ENCODE measurements at places on chromosomes 5 and 9. TPM values are rescaled to one million over a fixed set of nuclear protein-coding genes. Genes with fewer than 3 reads are reported as not detected.

DNA sequence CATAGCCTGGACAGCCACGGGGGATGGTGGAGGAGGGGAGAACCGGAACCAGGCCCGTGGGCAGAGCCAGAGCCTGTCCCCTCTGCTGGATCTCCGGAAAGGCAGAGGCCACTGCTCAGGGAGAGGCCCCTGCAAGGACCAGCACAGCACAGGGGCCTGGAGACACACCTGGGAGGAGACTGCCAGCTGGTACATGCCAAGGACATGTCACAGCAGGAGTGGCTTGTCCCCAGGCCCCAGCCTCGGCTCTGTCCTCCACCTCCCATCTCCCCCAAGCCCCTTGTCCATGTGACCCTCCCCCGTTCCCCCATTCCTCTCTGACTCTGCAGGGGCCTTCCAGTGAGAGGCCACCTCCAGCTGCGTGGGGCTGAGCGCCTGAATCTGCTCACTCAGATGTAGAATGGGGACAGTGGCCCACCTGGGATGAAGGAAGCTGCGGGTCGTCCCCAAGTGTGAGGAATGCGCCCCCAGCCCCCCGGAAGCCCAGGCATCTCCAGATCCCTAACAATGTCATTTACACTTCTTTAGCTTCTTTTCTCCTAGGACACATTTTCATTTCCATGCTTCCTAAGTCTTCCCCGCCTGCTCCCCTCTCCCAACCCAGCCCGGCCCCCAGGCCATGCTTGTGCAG lies 349.6 kb upstream of the IRX2 start:
- peaks cover 4% of the 10 kb centered on the region for H3K27me3 ChIP-seq
- DNase-seq, result no peak
- H3K4me3 ChIP-seq, result no peak overlapping the region
- H3K4me1 ChIP-seq, result no peaks in the 10 kb centered on the region

DNA sequence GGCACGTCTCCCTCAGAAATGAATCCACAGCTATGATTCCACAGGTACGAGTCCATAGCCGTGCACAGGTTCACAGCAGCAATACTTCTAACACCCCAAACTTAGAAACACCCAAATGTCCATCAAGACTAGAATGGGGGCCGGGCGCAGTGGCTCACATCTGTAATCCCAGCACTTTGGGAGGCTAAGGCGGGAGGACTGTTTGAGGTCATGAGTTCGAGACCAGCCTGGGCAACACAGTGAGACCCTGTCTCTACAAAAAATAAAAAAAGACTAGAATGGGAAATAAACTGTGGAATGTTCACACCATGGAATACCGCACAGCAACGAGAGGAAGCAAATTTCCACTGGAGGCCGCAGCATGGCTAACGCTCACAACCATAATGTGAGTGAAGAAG lies 4.3 kb upstream of the DOLPP1 start:
- DNase-seq, result no peak
- peaks cover 10% of the 10 kb centered on the region for H3K4me1 ChIP-seq
- H3K27me3 ChIP-seq, result peaks cover 1% of the 10 kb centered on the region
- H3K4me3 ChIP-seq, result no peak overlapping the region

The PCDHGC4 gene
- total RNA-seq, result 0.83 TPM

- peaks cover 12% of the 10 kb centered on the region for H3K4me1 ChIP-seq
- DNase-seq, result no peak
- H3K27ac ChIP-seq, result no peak overlapping the region
- no peak overlapping the region for H3K4me3 ChIP-seq
- no peaks in the 10 kb centered on the region for H3K36me3 ChIP-seq
Measured at GRCh38 chr9:122338536-122338935, 32.3 kb upstream of the PTGS1 start.

DNA sequence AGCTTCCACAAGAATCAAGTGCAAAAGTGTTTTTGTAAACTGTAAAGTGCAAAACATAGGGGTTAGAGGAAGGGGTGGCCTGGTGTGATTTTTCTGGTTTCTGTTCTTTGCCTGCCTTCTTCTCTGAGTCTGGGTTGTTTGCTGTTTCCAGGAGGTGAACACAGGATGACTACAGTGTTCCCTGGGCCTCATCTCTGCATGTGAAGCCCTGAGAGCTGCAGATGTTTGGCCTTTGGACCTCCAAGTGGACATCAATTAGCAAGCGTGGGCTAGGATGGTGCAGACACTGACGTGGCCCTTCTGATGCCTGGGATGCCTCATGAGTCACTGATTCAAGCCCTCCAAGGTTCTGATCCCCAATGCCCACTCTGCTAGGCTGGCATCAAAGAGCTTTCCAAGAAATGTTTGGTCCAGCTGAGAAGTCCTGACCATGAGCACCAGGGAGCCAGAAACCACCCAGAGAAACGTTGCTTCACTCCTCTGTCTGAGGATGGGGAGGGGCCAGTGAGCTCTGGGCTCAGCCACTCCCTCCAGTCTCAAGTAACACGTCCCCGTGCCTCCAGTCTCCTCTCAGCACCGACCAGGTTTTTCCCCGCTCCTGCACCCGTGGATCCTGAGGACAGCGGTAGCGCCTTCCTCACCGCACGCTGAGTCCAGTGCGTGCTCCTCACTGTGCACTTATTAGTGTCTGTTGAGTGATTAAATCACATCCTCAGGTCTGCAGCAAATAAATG lies 7.6 kb downstream of the IL9 start:
- H3K4me1 ChIP-seq, result peaks cover 15% of the 10 kb centered on the region
- H3K36me3 ChIP-seq, result no peaks in the 10 kb centered on the region
- peaks cover 21% of the 10 kb centered on the region for H3K27me3 ChIP-seq
- peak; percentile 29 for DNase-seq
- 0 out of 2 replicates have a peak overlapping the region, but pooled peaks have one; percentile 26 for H3K4me3 ChIP-seq
- H3K27ac ChIP-seq, result no peak overlapping the region

DNA sequence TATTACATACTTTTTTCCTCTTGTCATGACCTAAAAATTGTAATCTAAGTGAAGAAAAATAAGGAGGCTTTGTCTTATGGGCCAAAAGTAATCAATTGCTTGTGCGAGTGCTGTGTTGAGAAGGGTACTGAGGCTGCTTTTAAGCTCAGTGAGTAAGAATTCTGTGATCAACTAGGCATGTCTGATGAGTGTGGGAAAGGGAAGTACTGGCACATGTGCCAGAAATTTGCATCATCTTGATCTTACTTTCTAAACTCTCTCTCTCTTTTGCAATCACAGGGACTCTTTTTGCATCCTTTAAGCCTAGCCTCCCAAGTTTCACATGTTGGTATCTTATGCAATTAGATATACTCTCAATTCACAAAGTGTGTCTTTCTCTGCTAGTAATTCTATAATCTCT lies 329.9 kb downstream of the KIF4B start:
- H3K27me3 ChIP-seq, result no peaks in the 10 kb centered on the region
- DNase-seq, result no peak
- no peak overlapping the region for H3K27ac ChIP-seq

- H3K27ac ChIP-seq, result no peak overlapping the region
- H3K4me1 ChIP-seq, result no peaks in the 10 kb centered on the region
- no peak for DNase-seq
- peaks cover 4% of the 10 kb centered on the region for H3K27me3 ChIP-seq
- H3K36me3 ChIP-seq, result no peaks in the 10 kb centered on the region
Measured at GRCh38 chr9:135664801-135665794, 2.0 kb downstream of the LCN9 start.

The OTULIN gene
- total RNA-seq, result 21.1 TPM

GRCh38 chr5:143613329-143613728 lies 198.6 kb upstream of the HMHB1 start:
- no peak for DNase-seq
- H3K27me3 ChIP-seq, result peaks cover 4% of the 10 kb centered on the region
- no peak overlapping the region for H3K4me3 ChIP-seq
- H3K36me3 ChIP-seq, result peaks cover 10% of the 10 kb centered on the region
- peaks cover 32% of the 10 kb centered on the region for H3K4me1 ChIP-seq

The SELENOP gene
- total RNA-seq, result 0.33 TPM

DNA sequence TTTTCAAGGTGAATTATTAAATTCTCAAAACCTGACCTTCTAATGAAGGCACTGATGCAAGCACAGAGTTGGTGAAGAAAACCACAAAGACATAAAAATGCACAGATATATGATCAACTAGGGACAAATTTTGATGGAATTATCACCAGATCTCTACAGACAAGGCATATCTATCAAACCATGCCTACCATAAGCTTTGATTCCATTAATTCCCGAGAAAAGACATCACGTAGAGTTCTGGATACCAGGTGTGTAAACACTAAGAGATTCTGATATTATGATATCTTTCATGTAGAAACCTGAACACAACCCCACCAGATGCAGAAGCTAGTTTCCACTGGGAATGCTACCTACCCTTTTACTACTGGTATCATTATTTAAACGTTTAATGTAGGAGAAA lies 140.6 kb downstream of the SLF1 start:
- no peaks in the 10 kb centered on the region for H3K4me1 ChIP-seq
- DNase-seq, result no peak
- H3K27ac ChIP-seq, result no peak overlapping the region
- no peaks in the 10 kb centered on the region for H3K27me3 ChIP-seq
- no peaks in the 10 kb centered on the region for H3K36me3 ChIP-seq

The RNF208 gene
- 3.8 TPM for total RNA-seq

GRCh38 chr9:136629879-136630661 lies 32.6 kb upstream of the EGFL7 start:
- H3K36me3 ChIP-seq, result no peaks in the 10 kb centered on the region
- H3K27ac ChIP-seq, result no peak overlapping the region
- H3K4me1 ChIP-seq, result peaks cover 7% of the 10 kb centered on the region
- H3K4me3 ChIP-seq, result no peak overlapping the region
- H3K27me3 ChIP-seq, result peaks cover 9% of the 10 kb centered on the region
- DNase-seq, result no peak

DNA sequence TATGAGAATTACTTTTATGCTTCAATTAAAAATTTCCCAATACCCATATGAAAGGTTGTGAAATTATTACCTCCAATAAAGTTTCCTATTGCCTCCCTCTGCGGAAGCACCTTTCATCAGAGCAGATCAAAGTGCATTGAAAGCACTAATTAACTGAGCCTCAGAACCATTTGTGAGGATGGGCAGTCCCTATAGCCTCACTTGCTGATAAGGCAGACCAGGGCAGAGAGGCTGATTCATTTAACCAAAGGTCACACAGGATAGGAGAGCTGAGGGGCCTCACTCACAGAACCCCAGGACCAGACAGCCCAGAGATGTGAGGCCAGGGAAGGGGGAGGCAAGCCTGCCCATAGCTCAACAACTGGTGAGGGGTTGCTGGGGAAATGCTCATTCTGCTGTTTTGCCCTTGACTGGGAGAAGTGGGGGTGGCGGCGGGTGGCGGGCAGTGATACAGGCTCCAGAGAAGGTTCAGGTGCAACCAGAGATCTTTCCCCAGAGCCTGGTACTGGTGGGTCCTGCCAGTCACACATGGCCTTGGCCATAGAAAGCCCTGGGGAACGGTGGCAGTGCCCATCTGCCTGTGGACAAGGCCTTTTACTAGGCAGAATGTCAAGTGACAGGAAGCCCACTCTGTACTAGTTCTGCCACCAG lies 57.9 kb downstream of the MACROH2A1 start:
- H3K36me3 ChIP-seq, result peaks cover 44% of the 10 kb centered on the region
- no peak overlapping the region for H3K4me3 ChIP-seq
- H3K27me3 ChIP-seq, result peaks cover 1% of the 10 kb centered on the region
- H3K4me1 ChIP-seq, result peaks cover 46% of the 10 kb centered on the region
- H3K27ac ChIP-seq, result peak overlapping the region; percentile 1

DNA sequence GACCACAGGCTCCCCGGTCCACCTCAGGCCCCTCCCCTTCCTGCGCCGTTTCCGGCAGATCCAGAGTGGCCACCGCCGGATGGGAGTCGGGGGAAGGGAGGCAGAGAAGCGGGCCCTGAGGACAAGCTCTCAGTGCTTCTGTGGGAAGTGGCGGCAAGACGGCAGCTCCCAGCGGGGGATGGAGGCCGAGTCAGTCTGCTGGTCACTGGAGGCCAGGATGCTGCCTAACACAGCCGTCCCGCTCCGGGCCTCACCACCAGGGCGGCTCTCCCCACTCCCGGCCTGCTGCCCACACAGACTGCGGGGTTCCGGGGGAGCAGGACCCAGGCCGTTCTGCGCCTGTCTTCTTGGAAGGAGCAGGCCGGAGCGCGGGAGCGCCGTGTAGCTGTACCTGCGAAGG lies 31.4 kb downstream of the FXN start:
- no peak for DNase-seq
- H3K27me3 ChIP-seq, result no peaks in the 10 kb centered on the region
- H3K27ac ChIP-seq, result no peak overlapping the region

The TMEM174 gene
- total RNA-seq, result not detected

The FOXD4L3 gene
- not detected for total RNA-seq

DNA sequence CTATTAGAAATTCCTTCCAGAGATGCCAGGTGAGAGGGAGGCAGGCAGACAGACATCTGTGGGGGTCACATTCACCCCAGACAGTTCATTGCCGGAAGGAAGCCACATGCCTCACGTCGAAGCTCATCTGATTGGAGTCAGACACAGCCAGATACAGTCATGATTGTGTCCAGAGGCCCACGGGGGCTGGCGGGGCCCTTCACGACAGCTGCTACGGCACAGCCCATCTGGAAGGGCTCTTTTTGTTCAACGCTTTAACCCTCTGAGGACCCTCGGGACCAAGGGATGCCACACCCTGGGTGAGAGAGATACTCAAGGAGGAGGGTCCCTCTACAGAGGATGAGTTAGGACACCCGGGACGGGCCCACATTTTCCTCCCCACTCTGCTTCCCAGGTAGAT lies 31.9 kb upstream of the GABRP start:
- no peaks in the 10 kb centered on the region for H3K4me1 ChIP-seq
- peaks cover 22% of the 10 kb centered on the region for H3K27me3 ChIP-seq
- no peak overlapping the region for H3K4me3 ChIP-seq
- no peaks in the 10 kb centered on the region for H3K36me3 ChIP-seq
- no peak overlapping the region for H3K27ac ChIP-seq

DNA sequence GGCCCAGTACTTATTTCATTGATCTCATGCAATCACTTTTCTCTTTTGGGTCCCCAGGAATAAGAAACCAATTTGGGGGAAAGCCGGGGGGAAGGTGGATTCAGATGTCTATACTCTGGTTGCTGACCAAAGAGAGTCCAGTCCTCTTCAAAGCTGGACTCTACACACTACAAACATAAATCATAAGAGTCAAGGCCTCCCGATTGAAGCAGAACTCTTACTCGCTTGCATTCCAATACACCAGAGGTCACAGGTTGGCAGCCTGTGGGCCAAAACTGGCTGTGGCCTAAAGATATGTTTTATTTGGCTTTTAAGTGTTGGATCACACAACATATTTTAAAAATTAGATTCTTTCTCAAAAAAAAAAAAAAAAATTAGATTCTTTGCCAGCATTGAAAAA lies 311.4 kb upstream of the MSX2 start:
- peaks cover 5% of the 10 kb centered on the region for H3K36me3 ChIP-seq
- no peak for DNase-seq
- H3K4me3 ChIP-seq, result no peak overlapping the region
- no peaks in the 10 kb centered on the region for H3K27me3 ChIP-seq

DNA sequence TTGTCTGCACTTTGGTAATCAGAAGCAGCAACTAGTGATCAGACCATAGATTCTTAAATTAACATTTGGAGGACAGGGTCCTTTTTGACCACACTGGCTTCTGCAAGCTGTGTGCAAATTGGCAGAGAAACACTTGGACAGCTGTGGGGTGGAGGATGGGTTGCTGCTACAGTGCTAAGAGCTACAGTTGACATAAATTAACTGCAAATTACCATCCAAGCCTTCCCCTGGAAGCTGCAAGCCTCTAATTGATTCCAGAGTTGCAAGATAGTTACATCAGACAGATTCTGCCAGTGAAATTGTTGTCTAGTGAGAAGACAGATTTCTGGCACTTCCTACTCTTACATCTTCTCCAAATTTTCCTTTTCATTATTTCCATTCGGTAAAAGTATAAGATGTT lies 517.7 kb downstream of the DIRAS2 start:
- no peak overlapping the region for H3K27ac ChIP-seq
- H3K36me3 ChIP-seq, result no peaks in the 10 kb centered on the region
- no peaks in the 10 kb centered on the region for H3K4me1 ChIP-seq

The NR5A1 gene
- total RNA-seq, result not detected

GRCh38 chr9:136170006-136170901 lies 34.7 kb downstream of the LHX3 start:
- no peak overlapping the region for H3K4me3 ChIP-seq
- H3K4me1 ChIP-seq, result no peaks in the 10 kb centered on the region
- no peak for DNase-seq

The SHISAL2B gene
- total RNA-seq, result not detected

All from HFFc6 (cell line).